ENCODE measurements at places on chromosomes 2 and 18. TPM values are rescaled to one million over a fixed set of nuclear protein-coding genes. Genes with fewer than 3 reads are reported as not detected.
A peak's percentile ranks its signal among the peaks of the same experiment; 100 is the strongest.

Gene GPC1
- total RNA-seq: 155 TPM

Gene PPP1R1C
- 13.8 TPM for total RNA-seq

Gene C2orf74
- 15.1 TPM for total RNA-seq

Gene TTN
- total RNA-seq: 0.34 TPM

Gene C2orf42
- total RNA-seq: 11.0 TPM

GRCh38 chr18:39188278-39188677 is 1622.7 kb upstream of the CELF4 start:
- no peaks in the 10 kb centered on the region for H3K36me3 ChIP-seq
- DNase-seq: no peak
- H3K27me3 ChIP-seq: no peaks in the 10 kb centered on the region
- H3K27ac ChIP-seq: no peak overlapping the region

- peak within 1 kb of the TSS; percentile 97 for H3K27ac ChIP-seq
- peaks cover 10% of the 10 kb centered on the region for H3K36me3 ChIP-seq
- peaks cover 16% of the 10 kb centered on the region for H3K27me3 ChIP-seq
These were observed at the start of gene REEP1 for GRCh38 chr2:86337244-86337835. Gene REEP1 (minus strand): TSS chr2:86337626. CDS start chr2:86337510, 116 bp downstream.

DNA sequence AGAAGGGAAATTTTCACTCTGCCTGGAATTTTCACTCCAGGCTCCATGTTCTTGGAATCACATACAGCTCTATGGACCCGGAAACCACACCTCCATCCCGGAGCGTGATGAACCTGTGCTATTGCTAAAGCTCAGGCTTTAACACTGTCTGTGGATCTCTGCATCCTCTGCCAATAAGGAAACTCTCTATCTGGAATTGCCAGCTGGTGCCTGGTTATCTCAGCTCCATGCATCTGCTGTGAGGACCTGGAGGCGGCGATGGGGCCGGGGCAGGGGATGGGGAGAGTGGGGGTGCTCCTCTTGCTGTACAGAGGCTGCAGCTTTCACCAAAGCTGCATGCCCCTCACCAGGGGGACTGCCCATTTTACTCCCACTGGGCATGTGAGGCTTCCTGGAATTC is 754.0 kb upstream of the SOX11 start:
- no peak overlapping the region for H3K4me3 ChIP-seq
- peaks cover 8% of the 10 kb centered on the region for H3K36me3 ChIP-seq
- H3K27ac ChIP-seq: no peak overlapping the region
- peaks cover 1% of the 10 kb centered on the region for H3K27me3 ChIP-seq
- peaks cover 19% of the 10 kb centered on the region for H3K4me1 ChIP-seq
- peak; percentile 35 for DNase-seq

DNA sequence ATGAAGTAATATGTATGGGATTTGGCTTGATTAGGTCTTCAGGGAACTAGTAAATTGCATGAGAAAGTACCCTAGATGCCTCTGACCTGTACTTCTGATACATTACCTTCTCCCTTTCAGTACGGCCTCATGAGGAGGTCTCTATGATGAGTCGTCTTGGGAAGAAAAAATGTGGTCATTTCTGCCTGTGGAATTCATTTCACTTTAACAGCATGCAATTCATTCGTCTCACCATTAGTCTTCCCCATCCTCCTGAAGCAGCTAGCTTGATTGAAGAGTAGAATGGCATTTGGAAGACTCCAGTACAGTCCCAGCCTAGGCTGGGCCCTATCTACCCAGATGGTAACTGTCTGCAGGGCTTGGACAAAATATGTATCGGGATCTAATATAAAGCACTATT is 52.2 kb downstream of the TMX3 start:
- H3K27me3 ChIP-seq: no peaks in the 10 kb centered on the region
- no peak overlapping the region for H3K27ac ChIP-seq
- peaks cover 2% of the 10 kb centered on the region for H3K36me3 ChIP-seq
- H3K4me3 ChIP-seq: no peak overlapping the region
- peaks cover 10% of the 10 kb centered on the region for H3K4me1 ChIP-seq

GRCh38 chr2:23426263-23426905 is 41.4 kb downstream of the KLHL29 start:
- H3K4me3 ChIP-seq: no peak overlapping the region
- peaks cover 2% of the 10 kb centered on the region for H3K27me3 ChIP-seq
- no peak for DNase-seq
- H3K27ac ChIP-seq: no peak overlapping the region
- peaks cover 3% of the 10 kb centered on the region for H3K4me1 ChIP-seq
- H3K36me3 ChIP-seq: no peaks in the 10 kb centered on the region

GRCh38 chr2:179562330-179562885 is 297.8 kb upstream of the SESTD1 start:
- no peaks in the 10 kb centered on the region for H3K4me1 ChIP-seq
- no peak overlapping the region for H3K27ac ChIP-seq

GRCh38 chr2:214019229-214019972 is 391.5 kb upstream of the VWC2L start:
- H3K4me3 ChIP-seq: no peak overlapping the region
- no peak overlapping the region for H3K27ac ChIP-seq
- H3K4me1 ChIP-seq: no peaks in the 10 kb centered on the region
- H3K27me3 ChIP-seq: no peaks in the 10 kb centered on the region

DNA sequence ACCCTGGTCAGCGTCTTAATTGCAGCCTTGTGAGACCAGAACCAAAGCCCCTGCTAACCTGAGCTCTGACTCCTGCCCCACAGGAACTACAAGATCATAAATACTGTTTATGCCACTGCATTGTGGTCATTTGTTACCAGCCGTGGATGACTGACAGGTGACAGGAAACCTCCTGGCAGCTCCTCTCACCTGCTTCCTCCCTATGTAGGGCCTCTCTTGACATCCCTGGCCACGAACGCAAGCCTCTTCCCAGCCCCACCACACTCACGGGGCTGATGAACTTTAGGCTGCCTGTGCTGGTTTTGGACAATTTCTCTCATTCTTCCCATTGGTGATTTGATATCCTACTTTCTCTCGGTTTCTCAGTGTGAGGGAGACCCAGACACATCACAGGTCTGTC is 357.2 kb upstream of the MYT1L start:
- no peak overlapping the region for H3K4me3 ChIP-seq
- H3K36me3 ChIP-seq: no peaks in the 10 kb centered on the region
- no peak for DNase-seq
- peaks cover 11% of the 10 kb centered on the region for H3K4me1 ChIP-seq

- peaks cover 4% of the 10 kb centered on the region for H3K27me3 ChIP-seq
- no peaks in the 10 kb centered on the region for H3K36me3 ChIP-seq
- no peak overlapping the region for H3K4me3 ChIP-seq
- no peak overlapping the region for H3K27ac ChIP-seq
- H3K4me1 ChIP-seq: peaks cover 5% of the 10 kb centered on the region
These were observed 33.2 kb downstream of the PSD4 start for GRCh38 chr2:113207021-113207420.

- DNase-seq: no peak
- H3K36me3 ChIP-seq: no peaks in the 10 kb centered on the region
- H3K27me3 ChIP-seq: peaks cover 3% of the 10 kb centered on the region
- H3K27ac ChIP-seq: no peak overlapping the region
These were observed 19.6 kb upstream of the KCNG3 start for GRCh38 chr2:42513252-42513918.

- H3K36me3 ChIP-seq: no peaks in the 10 kb centered on the region
- H3K27ac ChIP-seq: peak overlapping the region; percentile 28
- DNase-seq: no peak
- H3K4me1 ChIP-seq: peaks cover 10% of the 10 kb centered on the region
- no peaks in the 10 kb centered on the region for H3K27me3 ChIP-seq
These were observed 473.4 kb downstream of the CMPK2 start for GRCh38 chr2:6392354-6392753.

DNA sequence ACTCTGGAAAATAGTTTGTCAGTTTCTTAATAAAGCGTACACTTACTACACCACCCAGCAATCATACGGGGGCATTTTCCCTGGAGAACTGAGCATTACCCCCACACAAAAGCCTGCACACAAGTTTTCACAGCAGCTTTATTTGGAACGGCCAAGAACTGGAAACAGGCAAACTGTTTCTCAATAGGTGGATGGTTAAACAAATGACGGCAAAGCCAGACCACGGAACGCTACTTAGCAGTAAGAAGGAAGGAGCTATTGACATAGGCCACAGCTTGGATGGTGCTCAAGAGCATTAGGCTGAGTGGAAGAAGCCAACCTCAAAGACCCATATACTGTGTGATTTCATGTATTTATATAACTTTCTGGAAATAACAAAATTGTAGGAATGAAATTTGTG is 9.0 kb downstream of the MALL start:
- no peak overlapping the region for H3K4me3 ChIP-seq
- no peaks in the 10 kb centered on the region for H3K4me1 ChIP-seq
- peaks cover 4% of the 10 kb centered on the region for H3K27me3 ChIP-seq
- no peak overlapping the region for H3K27ac ChIP-seq

DNA sequence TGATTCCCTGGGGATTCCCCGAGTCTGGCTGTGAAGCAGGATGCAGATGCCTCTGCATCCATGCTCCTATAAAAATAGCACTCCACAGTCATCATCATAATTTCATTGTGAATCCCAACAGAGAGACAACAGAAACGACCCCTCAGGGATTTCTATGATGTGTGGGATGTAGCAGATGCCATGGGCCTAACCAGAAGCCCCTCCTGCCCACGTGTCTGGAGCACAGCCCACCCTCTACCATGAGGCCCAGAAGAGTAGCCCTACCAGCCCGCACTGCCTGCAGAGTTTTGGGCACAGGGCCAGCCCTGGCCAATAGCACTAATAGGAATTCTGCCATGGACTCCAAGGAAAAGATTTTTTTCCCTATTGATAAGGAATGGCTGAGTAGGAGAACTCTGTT is 66.6 kb downstream of the GYPC start:
- no peaks in the 10 kb centered on the region for H3K4me1 ChIP-seq
- H3K4me3 ChIP-seq: no peak overlapping the region
- DNase-seq: no peak
- H3K36me3 ChIP-seq: peaks cover 14% of the 10 kb centered on the region
